ENCODE measurements at places on chromosomes 2 and 18. TPM values are rescaled to one million over a fixed set of nuclear protein-coding genes. Genes with fewer than 3 reads are reported as not detected.

Gene PLEKHH2
- 0.13 TPM for total RNA-seq

Gene RAB17
- total RNA-seq, result 0.49 TPM

Gene GRP
- not detected for total RNA-seq

Gene ST8SIA5
- not detected for total RNA-seq

Gene RALBP1
- 85.1 TPM for total RNA-seq

Gene ICOS
- total RNA-seq, result not detected

Gene GRB14
- total RNA-seq, result 2.6 TPM

Gene KYNU
- total RNA-seq, result 7.9 TPM

Gene TUBA4B
- not detected for total RNA-seq

Gene ST6GAL2
- total RNA-seq, result not detected

Gene GIGYF2
- 28.2 TPM for total RNA-seq

Gene CYP1B1
- not detected for total RNA-seq

Gene MC2R
- not detected for total RNA-seq

Gene G6PC2
- not detected for total RNA-seq

Gene VWA3B
- not detected for total RNA-seq

Gene SLC11A1
- under 0.01 TPM for total RNA-seq

Gene ZFAND2B
- total RNA-seq, result 30.4 TPM

Gene GALM
- total RNA-seq, result 4.1 TPM

Gene DCDC2C
- total RNA-seq, result 0.60 TPM

Gene ANKRD62
- not detected for total RNA-seq

Gene RNF152
- total RNA-seq, result 5.9 TPM

Gene B4GALT6
- total RNA-seq, result 4.7 TPM

Gene REL
- total RNA-seq, result 3.9 TPM

Gene DLX1
- not detected for total RNA-seq

Gene LYG2
- total RNA-seq, result not detected

Gene TUBA4A
- 13.6 TPM for total RNA-seq

Gene SNED1
- total RNA-seq, result 4.3 TPM

Gene PIK3C3
- 40.3 TPM for total RNA-seq

Gene KRTCAP3
- total RNA-seq, result not detected

Gene AQP12A
- total RNA-seq, result not detected

Gene CTAGE1
- total RNA-seq, result not detected

Gene PLGLB1
- 0.20 TPM for total RNA-seq

Gene TSPYL6
- not detected for total RNA-seq

Gene SRD5A2
- total RNA-seq, result not detected

Gene STPG4
- 0.33 TPM for total RNA-seq

Gene LDAH
- 16.4 TPM for total RNA-seq

Gene AMER3
- not detected for total RNA-seq

Gene UGT1A3
- total RNA-seq, result not detected
